IPS-NIHi11 (cell line): ENCODE measurements at places on chromosomes 2 and 18.

- DNase-seq, result no peak
These were observed 6.2 kb downstream of the FKBP1B start for GRCh38 chr2:24055750-24056149.

DNA sequence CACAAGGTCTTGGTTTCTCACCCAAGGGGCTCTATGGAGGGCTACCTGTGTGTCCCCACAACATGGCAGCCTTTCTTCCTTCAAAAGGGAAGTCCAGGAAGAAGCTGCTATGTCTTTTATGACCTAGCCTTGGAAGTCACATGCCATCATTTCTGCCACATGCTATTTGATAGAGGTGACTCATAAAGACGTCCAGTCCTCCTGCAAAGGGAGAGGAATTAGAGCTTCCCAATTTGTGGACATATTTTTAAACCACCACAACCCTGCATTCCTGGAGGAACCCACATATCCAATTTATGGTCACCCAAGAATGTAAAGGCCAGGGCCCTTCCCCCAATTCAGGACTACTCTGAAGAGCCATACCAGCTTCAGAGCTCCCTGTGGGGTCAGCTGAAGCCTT, 246.2 kb downstream of the CYP26B1 start:
- no peak for DNase-seq

GRCh38 chr18:52422985-52423601, 83.1 kb downstream of the DCC start:
- peak; percentile 9 for DNase-seq

- DNase-seq, result peak; percentile 44
These were observed 11.5 kb downstream of the ITGA6 start for GRCh38 chr2:172438741-172439508.

GRCh38 chr2:46751897-46752296, 163.7 kb downstream of the MCFD2 start:
- DNase-seq, result no peak

- no peak for DNase-seq
These were observed 37.8 kb upstream of the CCDC150 start for GRCh38 chr2:196601430-196602306.

DNA sequence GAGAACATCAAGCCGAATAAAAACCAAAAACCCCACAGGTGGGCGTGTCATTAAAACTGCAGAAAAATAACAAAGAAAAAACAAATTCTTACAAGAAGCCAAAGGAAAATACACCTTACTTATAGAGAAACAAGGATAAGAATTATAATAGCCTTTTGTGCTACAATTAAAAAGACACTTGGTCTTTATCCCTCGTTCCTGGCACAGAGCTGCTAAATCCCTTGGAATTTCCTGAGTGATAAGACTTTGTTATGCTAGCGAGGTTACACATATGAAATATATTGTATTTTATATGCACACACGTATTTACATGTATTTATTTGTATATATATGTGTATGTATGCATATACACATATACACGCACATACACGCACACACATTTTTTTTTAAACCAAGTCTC, 325.3 kb upstream of the TFPI start:
- no peak for DNase-seq

DNA sequence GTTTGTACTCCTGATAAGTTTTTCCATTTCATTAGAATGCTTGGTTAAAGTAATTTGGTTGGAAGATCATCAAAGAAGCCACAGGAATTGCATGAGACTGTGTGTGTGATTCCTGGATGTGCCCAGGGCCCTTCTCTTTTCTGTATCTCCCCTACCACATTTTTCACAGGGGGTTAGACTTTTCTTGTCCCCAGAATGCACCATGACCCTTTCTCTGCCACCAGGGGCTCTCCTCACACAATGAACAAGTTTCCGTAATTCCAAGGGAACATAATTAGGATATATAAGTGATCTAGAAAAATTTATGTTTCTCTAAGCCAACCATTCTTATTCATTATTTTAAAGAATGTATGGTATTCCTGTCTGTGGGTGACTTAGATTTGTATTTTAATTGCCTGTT, 291.8 kb downstream of the NEDD4L start:
- DNase-seq, result no peak

DNA sequence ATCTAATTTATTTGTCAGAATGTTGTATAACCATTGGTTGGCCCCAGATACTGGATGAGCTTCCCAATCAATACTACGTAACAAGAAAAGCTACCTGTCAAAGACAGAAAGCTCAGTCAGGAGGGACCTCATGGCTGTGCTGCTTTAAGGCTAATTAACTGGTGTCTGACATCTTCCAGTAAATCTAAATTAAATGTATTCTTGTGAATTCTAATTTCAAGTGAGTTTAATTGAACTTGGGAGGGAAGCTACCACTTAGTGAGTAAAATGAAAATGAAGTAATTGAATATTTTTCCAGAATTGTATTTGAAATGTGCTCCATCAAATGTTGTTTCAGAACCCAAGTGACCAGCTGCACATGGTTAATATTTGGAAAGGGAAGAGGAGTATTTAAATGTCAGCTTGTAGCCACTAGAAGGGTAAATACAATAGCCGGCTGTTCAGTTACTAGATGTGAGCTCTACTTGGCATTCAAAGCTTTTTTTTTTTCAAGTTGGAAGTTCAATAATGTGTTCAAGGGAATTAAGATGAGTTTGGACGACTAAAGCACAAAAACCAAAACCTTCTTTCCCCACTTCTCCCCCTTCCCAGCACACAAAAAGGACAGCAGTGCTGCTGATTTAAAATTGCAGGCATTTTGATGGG, 62.0 kb downstream of the GPR39 start:
- no peak for DNase-seq

DNA sequence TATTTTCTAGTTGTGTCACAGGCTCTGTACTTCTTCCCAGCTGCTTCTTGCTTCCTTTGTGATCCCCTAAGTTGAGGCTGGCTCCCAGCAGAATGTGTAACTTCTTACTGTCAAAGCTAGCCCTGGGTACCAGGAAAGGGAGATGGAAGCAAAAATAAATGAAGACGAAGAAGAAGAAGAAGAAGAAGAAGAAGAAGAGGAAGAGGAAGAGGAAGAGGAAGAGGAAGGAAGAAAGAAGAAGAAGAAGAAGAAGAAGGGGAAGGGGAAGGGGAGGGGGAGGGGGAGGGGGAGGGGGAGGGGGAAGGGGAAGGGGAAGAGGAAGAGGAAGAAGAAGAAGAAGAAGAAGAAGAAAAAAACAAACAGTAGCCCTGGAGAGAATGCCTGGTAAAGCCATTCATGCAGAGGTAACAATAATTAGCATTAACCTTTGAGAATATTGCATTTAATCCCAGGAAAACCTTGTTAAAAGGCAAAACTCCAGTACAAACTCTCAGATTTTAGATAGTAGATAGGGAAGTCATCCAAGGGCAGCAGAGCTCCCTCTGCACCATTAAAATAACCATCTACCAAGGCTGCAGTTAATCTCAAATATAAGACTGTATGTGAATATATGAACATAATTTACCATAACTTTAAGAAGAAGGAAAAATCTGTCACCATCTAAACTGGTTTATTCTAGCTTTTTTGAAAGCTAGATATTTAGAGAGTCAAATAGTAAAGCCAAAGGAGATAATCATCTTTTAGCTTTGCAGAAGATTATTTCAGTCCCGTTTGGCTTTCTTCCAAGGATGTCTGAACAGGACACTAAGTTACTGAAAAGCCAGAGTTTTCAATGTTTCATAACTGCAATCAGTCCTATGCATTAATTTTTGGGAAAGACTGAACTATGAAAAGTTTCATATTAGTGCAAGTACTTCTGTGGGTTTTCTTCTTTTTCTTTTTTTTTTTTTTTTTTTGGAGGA, 44.3 kb upstream of the FBXO11 start:
- DNase-seq, result no peak

DNA sequence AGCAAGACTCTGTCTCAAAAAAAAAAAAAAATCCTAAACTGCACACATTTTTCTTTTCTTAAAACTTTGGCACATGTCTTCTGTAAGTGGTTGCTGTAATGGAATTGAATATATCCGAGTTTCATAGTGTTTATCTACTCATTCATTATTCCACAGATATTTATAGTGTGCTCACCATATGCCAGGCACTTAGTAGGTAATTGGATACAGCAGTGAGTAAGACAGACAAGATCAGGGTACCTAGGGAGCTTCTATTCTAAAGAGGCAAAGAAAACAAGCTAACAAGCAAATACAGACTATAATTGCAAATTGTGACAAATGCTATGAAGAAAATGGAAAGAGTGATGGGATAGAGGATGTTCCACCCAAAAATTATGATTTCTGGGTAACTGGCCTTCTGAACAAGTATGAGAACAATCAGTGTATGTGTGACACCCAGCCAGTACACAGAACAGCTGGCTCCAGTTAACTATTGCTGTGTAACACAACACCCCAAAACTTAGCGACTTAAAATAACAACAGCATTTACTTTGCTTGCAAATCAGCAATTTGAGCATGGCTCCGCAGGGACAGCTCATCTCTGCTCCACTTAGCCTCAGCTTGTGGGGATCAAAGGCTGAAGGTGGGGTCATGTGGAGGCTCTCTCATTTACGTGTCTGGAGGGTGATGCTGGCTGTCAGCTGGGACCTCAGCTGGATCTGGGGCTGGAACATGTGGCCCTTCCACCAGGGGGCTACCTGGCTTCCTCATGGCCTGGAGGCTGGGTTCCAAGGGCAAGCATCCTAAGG, 224.9 kb downstream of the INSIG2 start:
- peak; percentile 27 for DNase-seq

DNA sequence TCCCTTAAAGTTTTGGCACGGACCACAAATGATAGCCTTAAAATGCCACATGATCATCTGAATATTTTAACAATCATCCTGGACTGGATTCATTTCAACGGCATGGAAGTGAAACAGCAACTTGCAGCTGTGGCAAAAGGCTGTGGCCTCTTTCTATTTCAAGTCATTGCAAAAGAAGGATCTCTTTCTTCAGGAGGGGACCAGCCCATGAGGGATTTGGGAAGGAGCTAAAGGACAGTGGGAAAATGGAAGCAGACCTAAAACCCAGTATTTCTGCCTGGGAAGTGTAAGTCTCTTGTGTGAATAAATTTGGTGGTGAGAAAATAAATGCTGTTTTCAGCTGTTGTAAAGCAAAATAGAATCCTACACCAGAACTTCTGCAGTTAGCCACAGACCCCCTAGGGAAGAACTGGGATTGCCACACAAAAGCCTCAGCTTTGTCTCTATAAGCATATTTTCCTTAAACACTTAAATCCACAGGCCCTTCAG, 107.3 kb upstream of the ZFP36L2 start:
- no peak for DNase-seq

GRCh38 chr2:71100195-71100964, 29.6 kb downstream of the MCEE start:
- DNase-seq, result peak; percentile 79

- no peak for DNase-seq
These were observed 517.0 kb upstream of the KLHL29 start for GRCh38 chr2:22867973-22868372.

DNA sequence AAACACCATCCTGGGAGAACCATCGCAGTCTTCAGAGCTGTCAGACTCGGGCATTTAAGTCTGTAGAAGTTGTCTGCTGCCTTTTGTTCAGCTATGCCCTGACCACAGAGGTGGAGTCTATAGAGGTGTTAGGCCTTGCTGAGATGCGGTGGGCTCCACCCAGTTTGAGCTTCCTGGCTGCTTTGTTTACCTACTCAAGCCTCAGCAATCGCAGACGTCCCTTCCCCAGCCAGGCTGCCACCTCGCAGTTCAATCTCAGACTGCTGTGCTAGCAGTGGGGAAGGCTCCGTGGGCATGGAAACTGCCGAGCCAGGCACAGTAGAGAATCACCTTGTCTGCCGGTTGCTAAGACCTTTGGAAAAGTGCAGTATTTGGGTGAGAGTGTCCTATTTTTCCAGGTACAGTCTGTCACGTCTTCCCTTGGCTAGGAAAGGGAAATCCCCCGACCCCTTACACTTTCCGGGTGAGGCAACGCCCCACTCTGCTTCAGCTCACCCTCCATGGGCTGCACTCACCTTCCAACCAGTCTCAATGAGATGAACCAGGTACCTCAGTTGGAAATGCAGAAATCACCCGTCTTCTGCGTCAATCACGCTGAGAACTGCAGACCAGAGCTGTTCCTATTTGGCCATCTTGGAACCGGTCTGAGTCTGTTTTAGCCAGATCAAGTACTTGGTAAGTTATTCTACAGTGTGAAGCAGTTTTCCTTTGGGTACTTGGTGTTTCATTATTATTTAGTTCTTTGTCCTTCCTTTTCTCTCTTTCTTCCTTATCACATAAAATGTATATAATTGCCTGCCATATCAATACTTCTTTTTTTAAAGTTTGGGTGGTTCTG, 71.5 kb downstream of the CDC42EP3 start:
- DNase-seq, result no peak

DNA sequence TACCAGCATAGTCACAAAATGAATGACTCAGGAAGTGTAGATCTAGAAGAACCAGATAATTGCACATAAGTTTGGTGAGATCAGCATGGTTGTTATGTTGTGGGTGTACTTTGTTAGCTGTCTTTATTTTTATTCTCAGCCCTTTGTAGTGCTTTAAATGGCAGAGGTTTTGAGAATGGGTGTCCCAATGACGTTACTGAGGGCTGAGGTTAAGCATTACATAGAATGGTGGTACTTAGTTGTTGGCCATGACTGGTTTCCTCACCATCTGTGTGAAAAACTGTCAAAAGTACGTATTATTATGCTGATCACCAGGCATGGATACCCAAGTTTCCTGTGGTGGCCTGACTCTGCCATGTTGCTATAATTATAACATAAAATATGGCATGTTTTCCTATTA, 165.8 kb downstream of the UBE2E3 start:
- DNase-seq, result no peak

GRCh38 chr2:12733846-12734245, 17.1 kb downstream of the TRIB2 start:
- DNase-seq, result no peak

GRCh38 chr2:135590619-135591260, 59.5 kb downstream of the R3HDM1 start:
- no peak for DNase-seq

DNA sequence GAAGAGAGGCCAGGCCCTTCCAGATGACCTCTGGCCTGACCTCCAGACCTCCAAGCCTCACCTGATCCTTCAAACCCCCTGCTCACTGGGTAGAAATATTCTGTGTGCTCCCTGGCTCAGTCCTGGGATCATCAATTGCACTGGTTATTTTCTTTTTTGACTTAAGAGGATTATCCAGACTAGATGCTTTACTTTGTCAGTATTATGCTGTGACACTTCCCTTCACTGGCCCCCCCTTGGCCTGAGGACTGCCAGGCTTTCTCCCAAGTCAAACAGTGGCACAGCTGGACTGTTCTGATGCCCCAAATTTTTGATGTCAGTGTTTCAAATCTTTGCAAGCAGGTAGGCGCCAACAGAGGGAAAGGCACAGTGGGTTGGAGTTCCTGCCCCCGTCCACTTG, 156.3 kb upstream of the SKOR2 start:
- DNase-seq, result no peak

- no peak for DNase-seq
These were observed 514 bp downstream of the BCL2L11 start for GRCh38 chr2:111121028-111121827.

GRCh38 chr2:129396980-129397599, 582.4 kb upstream of the RAB6C start:
- DNase-seq, result peak; percentile 71

GRCh38 chr2:33489835-33490431, 13.5 kb downstream of the RASGRP3 start:
- DNase-seq, result no peak
